ENCODE measurements at places on chromosomes 7 and 10.

GRCh38 chr7:129401228-129401966, 32.8 kb upstream of the STRIP2 start:
- peaks cover 7% of the 10 kb centered on the region for H3K36me3 ChIP-seq
- H3K27ac ChIP-seq = no peak overlapping the region
- H3K4me3 ChIP-seq = no peak overlapping the region
- H3K27me3 ChIP-seq = no peaks in the 10 kb centered on the region
- no peak for DNase-seq
- H3K4me1 ChIP-seq = peaks cover 8% of the 10 kb centered on the region

GRCh38 chr7:100171840-100172239, 3.4 kb upstream of the GAL3ST4 start:
- H3K27ac ChIP-seq = no peak overlapping the region
- no peak for DNase-seq
- H3K4me3 ChIP-seq = peak overlapping the region; percentile 63
- peaks cover 69% of the 10 kb centered on the region for H3K4me1 ChIP-seq

DNA sequence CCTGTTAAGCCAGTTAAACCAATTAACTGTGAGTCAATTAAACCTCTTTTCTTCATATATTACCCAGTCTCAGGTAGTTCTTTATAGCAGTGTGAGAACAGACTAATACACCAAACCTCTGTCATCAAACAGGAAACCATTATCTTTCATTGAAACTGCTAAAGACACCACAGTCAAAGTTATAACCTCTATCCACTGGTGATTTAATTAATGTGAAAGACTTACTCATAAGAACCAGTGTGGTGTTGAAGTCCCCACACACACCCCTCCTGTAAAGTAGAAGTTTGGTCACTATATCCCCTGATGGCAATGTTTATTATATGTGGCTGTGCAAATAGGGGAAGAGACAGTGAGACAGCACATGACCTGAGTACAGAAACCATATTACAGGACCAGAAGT, 228.1 kb downstream of the NEBL start:
- H3K4me1 ChIP-seq = no peaks in the 10 kb centered on the region
- no peak for DNase-seq
- H3K36me3 ChIP-seq = no peaks in the 10 kb centered on the region
- no peaks in the 10 kb centered on the region for H3K27me3 ChIP-seq

DNA sequence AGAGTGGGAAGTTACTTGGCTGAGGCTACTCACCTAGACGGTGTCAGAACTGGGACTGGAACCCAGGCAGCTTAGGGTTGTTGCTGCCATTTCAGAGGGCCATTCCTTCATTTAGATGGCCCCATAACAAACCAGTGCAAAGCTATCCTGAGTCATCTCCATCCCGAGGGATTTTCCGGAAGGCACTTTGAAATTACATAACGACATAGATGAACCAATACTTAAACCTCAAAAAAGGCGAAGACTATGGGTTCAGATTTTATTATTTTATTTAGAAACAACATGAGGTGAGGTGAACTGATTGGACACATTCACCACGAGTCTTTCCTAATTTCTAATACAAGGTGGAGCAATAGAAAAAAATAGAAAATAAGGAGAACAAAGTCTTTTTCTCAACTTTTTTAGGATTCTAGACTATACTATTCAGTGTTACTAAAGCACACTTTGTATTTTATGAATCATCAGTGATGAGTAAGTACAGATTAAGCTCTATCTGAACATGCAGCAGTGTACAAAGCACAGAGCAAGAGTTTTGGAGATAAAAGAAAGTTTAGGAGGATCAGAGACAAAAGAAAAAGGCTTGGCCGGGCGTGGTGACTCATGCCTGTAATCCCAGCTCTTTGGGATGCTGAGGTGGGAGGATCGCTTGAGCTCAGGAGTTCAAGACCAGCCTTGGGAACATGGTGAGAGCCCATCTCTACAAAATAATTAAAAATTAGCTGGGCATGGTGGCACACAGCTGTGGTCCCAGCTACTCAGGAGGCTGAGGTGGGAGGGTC, 79.5 kb upstream of the SVIL start:
- H3K27me3 ChIP-seq = no peaks in the 10 kb centered on the region
- H3K4me1 ChIP-seq = peaks cover 5% of the 10 kb centered on the region
- DNase-seq = no peak
- no peak overlapping the region for H3K4me3 ChIP-seq
- no peak overlapping the region for H3K27ac ChIP-seq

DNA sequence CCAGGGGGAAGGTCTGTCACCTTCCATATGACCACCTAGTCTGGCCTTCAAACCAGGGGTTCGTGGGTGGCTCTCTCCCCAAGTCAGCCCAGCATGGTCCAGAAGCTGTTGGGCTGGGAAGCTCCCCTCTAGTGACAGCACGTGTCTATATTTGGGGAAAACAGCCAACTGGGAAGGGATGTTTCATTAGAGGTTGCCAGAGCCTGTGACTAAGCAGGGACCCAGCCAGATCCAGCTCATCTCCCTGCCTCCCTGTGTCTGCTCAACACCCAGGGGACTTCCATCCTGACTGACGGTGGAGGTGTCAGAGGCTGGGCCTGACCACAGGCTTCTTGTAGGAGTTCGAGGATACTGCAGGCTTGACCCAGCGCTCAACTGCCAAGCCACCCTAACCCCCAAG, 10.5 kb downstream of the STYXL1 start:
- no peaks in the 10 kb centered on the region for H3K27me3 ChIP-seq
- H3K36me3 ChIP-seq = no peaks in the 10 kb centered on the region
- DNase-seq = no peak
- no peak overlapping the region for H3K4me3 ChIP-seq

GRCh38 chr10:100999742-101000126, at the start of gene LZTS2:
Gene LZTS2, plus strand, starts transcription at chr10:100999808. Its CDS starts 2,731 bp downstream, at chr10:101002539.
- no peak for DNase-seq
- H3K4me3 ChIP-seq = peak within 1 kb of the TSS; percentile 80
- peaks cover 2% of the 10 kb centered on the region for H3K36me3 ChIP-seq
- peaks cover 2% of the 10 kb centered on the region for H3K27me3 ChIP-seq
- H3K4me1 ChIP-seq = peaks cover 27% of the 10 kb centered on the region
- H3K27ac ChIP-seq = peak within 1 kb of the TSS; percentile 88

GRCh38 chr10:33244354-33244967, 90.0 kb downstream of the NRP1 start:
- no peak overlapping the region for H3K4me3 ChIP-seq
- peaks cover 23% of the 10 kb centered on the region for H3K27me3 ChIP-seq
- no peak overlapping the region for H3K27ac ChIP-seq
- DNase-seq = no peak
- peaks cover 2% of the 10 kb centered on the region for H3K36me3 ChIP-seq

- DNase-seq = no peak
- peaks cover 13% of the 10 kb centered on the region for H3K4me1 ChIP-seq
- no peak overlapping the region for H3K4me3 ChIP-seq
Measured at GRCh38 chr10:28431139-28431538, 101.8 kb upstream of the WAC start.

GRCh38 chr10:79137300-79137756, 68.6 kb downstream of the ZMIZ1 start:
- peaks cover 6% of the 10 kb centered on the region for H3K36me3 ChIP-seq
- H3K4me3 ChIP-seq = peak overlapping the region; percentile 64
- peaks cover 42% of the 10 kb centered on the region for H3K4me1 ChIP-seq
- H3K27ac ChIP-seq = peak overlapping the region; percentile 90
- H3K27me3 ChIP-seq = no peaks in the 10 kb centered on the region
- DNase-seq = no peak
